Umbilical cord (tissue), 2 donors: ENCODE measurements at places on chromosomes 11 and 22.
A peak's percentile ranks its signal among the peaks of the same experiment; 100 is the strongest.

- DNase-seq = peak; percentile 51
Measured at GRCh38 chr22:39959640-39960447, at the start of gene TMA7B. Gene TMA7B, plus strand, starts transcription at chr22:39960397. Its CDS starts 3,978 bp downstream, at chr22:39964375.

DNA sequence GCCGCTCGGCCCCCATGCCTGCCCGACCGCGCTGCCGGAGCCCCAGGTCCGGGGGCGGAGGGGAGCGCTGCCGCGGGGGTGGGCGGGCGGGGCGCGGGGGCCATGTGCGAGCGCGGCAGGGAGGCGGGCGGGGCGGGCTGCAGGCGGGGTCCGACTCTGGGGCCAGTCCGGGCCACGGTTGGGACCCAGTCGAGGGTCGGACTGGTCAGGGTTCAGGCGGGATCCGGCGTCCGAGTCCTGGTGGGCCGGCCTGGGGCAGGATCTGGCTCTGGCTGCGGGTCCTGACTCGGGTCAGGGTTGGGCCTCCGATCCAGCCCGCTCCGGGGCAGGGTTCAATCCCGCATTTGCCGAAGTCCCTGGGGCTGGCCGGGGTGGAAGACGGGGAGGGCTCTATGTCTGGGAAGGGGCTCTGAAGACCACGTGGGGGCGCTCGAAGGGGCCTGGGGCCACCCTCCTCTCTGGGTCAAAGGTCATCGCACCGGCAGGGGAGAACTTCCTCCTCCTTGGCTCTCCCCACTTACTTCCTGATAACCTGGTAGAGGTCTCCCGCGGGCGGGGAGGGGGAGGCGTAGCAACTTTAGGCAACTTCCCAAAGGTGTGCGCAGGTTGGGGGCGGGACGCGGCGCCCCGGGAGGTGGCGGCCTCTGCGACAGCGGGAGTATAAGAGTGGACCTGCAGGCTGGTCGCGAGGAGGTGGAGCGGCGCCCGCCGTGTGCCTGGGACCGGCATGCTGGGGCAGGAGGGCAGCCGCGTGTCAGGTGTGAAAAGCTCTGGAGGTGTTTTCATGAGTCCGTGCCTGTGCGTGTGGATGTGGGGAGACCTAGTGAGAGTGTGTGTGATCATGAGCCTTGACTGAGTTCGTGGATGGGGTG is 603 bp downstream of the ESRRA start:
- peak; percentile 54 for DNase-seq

DNA sequence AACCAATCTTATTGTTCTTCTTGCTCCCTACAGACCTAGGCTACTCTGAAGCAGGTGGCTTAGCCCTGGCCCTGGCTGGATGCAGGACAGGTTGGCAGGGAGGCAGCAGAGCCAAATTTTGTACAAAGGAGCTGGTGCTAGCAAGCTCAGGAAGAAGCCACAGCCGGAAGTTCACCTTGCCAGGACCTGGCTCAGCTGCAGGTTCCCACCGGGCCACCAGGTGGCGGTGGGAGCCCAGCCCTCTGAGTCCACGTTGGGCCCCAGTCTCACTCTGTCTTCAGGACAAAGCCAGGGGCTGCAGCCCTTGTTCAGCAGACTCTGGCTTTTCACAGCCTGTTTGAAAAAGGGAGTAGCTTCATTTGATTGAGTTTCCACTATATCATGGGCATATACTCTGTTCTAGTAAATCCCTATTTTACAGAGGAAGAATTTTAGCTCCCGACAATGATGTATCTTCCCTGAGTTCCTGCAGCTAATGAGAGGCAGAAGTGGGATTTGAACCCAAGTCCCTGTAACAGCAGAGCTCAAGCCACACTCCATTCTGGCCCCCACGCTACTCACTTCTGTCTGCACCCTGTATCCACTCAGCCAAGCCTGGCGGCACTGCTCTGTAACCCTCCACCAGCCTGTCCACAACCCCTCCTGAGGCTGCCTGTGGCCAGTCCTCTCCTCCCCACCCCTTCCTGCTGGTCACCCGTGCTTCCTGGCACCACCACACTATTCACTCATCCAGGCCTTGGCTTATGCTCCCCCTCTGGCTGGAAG is 3.3 kb downstream of the TKFC start:
- peak; percentile 76 for DNase-seq

GRCh38 chr11:86818462-86819192 is 18.3 kb downstream of the PRSS23 start:
- DNase-seq = peak; percentile 80

- no peak for DNase-seq
Measured at GRCh38 chr11:115349335-115350017, 154.7 kb downstream of the CADM1 start.

GRCh38 chr22:24591286-24591830 is 1.5 kb downstream of the LRRC75B start:
- DNase-seq = no peak

GRCh38 chr11:125777309-125777708 is 1.3 kb downstream of the PATE2 start:
- no peak for DNase-seq

- peak; percentile 94 for DNase-seq
Measured at GRCh38 chr11:61120706-61121191, 18.5 kb downstream of the CD5 start.

GRCh38 chr22:23168391-23169042 is 11.8 kb upstream of the BCR start:
- no peak for DNase-seq

DNA sequence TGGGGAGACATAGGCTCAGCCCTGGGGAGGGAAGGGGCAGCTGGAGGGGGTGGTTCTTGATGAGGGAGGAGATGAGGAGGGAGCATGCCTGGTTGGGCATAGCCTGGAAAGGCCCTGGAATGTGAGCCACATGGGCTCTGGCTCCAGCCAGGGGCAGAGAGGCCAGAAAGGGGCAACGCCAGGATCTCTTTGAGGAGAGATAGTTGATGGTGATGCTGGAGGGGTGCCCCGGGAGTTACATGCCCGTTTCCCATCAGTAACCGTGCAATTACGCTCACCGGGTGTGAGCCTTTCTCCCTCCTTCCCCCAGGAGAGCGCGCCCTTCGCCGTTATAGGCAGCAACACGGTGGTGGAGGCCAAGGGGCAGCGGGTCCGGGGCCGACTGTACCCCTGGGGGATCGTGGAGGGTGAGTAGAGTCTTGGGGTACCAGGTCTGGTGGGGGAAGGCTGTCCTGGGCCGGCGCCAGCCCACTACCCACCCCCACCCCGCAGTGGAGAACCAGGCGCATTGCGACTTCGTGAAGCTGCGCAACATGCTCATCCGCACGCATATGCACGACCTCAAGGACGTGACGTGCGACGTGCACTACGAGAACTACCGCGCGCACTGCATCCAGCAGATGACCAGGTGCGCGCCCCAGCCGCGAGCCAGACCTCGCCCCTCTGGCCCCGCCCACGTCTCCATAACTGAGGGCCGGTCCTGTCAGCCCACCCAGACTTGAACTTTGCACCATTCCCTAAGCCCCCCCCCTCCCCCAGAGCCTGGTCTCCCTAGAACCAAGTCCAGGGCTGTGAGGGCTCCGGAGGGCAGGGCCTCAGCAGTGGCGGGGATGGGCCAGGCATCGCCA is 1.8 kb upstream of the GP1BB start:
- no peak for DNase-seq

- DNase-seq = peak; percentile 58
Measured at GRCh38 chr22:36384766-36385481, 2.8 kb downstream of the MYH9 start.

DNA sequence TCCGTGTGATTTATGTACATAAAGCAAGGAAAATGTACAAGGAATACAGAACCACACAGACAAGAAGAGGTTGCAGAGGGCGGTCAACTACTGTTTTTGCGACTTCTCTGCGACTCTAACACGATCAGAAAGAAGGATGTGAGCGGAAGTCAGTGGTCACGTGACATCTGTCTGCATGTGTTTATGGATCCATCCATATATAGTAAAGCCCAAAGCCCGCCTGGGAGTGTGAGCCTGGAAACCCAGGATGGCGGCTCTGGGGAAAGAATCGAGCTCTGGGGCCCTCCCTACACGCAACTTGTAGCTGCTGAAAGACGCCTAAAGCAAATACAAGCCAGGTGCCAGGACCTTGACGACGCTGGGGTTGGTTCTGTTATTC is 8.8 kb downstream of the OSBPL5 start:
- DNase-seq = peak; percentile 85

GRCh38 chr11:108897071-108897481 is 232.2 kb downstream of the DDX10 start:
- DNase-seq = no peak

DNA sequence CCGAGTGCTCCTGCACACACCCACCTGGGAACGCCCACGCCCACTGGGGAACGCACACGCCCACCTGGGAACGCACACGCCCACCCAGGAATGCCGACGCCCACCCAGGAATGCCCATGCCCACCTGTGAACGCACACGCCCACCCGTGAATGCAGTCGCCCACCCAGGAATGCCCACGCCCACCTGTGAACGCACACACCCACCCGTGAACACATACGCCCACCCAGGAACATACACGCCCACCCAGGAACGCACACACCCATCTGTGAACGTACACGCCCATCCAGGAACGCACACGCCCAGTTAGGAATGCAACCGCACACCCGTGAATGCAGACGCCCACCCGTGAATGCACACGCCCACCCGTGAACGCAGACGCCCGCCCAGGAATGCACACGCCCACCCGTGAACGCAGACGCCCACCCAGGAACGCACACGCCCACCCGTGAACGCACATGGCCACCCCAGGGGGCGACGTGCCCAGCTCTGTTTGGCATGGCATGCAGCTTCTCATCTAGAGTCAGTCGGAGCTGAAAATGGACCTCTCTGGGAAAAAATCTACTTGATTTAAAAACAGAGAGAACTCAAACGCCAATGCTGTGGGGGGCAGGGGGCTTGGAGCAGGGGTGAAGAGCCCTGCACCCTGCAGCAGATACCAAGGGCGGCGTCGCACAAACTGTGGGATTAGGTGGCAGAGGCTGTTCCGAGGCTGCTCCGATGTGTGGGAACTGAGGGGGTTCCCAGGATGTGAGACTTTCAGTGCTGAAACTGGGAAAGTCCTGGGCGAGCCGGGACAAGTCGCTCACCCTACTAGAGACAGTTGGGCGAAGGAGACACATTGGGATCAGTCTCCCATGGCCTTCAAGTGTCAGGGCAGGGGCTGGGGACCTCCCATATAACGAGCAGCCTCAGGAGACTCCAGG is 83.3 kb downstream of the MYEOV start:
- DNase-seq = no peak

GRCh38 chr11:7540830-7541555 is 27.2 kb downstream of the PPFIBP2 start:
- no peak for DNase-seq

GRCh38 chr11:83571302-83571701 is 285.1 kb upstream of the CCDC90B start:
- no peak for DNase-seq

DNA sequence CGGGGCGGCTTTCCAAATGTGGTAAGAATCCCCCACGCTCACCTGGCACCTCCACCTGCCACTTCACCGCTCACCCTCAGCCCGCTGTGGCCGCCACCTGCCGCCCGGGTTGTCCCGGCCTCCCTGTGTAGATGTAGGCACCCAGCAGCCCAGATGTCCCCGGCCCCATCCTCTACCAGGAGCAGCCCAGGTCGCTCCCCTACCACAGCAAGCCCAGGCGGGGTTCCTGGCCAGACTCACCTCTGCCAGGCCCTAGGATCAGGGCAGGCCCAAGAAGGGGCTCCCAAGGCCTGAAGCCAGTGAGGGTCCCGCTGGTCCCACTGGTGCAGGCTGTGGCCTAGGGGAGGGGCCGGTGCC is 27.4 kb downstream of the MOB2 start:
- DNase-seq = no peak

DNA sequence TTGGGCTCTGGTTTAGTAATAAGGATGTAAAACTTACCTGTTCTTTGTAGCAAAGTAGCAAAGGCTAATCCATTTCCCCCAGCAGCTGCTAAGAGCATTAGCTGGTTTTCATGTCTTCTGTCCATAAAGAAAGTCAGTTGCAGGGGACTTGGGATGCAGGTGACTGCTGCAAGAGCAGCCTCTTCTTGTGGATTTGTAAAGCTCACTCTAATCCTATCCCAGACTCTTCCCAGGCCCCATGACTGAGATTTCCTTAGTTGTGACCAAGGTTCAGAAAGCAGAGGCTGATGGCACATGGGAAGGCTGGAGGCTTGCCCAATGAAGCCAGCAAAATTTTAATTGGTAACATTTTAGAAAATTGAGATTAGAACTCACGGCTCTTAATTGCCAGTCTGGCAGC is 94.4 kb upstream of the HORMAD2 start:
- DNase-seq = no peak

DNA sequence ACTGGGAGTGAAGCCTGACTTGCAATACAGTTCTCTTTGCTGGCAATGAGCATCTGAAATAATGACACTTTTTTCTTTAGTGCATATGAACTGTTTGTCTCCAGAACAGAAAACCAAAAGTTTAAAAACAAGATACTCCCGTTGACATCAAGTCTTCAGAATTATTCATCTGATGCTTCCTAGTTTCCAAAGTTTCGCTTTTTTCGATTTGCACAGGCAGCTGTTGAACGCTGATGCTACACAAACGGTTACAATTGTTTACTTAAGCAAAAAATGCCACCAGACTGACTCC is 612 bp upstream of the BIRC2 start:
- no peak for DNase-seq

DNA sequence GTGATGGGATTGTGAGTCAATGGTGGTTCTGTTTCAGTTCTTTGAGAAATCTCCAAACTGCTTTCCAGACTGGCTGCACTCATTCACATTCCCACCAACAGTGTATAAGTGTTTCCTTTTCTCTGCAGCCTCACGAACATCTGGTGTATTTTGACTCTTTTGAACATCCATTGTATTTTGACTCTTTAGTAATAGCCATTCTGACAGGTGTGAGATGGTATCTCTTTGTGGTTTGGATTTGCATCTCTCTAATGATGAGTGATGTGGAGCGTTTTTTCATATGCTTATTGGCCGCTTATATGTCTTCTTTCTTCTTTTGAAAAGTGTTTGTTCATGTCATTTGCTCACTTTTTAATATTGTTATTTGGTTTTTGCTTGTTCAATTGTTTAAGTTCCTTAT is 19.4 kb downstream of the NELL1 start:
- DNase-seq = no peak

DNA sequence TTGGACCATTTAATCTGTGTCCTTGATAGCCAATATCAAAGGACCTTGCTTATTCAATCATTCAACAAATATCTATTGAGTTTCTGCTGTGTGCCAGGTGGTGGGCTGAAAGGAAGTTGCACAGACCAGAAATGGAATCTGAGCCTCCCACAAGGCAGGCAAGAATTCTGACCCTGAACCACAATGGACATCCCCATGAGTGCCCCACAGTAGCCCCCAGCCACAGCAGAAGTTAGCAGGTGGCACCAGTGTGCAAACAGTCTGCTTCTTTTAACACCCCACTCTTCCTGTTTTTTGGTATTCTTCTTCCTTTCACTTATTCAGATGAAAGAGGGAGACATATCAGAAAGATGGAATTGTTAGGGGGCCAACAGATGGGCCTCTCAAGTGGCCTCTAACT is 12.2 kb upstream of the SERPING1 start:
- DNase-seq = no peak
